ENCODE measurements at places on chromosomes 11 and 22.

- no peak for DNase-seq
Measured at GRCh38 chr11:76455931-76456330, 11.1 kb downstream of the EMSY start.

GRCh38 chr22:28909375-28909774, 26.0 kb downstream of the ZNRF3 start:
- DNase-seq: no peak

DNA sequence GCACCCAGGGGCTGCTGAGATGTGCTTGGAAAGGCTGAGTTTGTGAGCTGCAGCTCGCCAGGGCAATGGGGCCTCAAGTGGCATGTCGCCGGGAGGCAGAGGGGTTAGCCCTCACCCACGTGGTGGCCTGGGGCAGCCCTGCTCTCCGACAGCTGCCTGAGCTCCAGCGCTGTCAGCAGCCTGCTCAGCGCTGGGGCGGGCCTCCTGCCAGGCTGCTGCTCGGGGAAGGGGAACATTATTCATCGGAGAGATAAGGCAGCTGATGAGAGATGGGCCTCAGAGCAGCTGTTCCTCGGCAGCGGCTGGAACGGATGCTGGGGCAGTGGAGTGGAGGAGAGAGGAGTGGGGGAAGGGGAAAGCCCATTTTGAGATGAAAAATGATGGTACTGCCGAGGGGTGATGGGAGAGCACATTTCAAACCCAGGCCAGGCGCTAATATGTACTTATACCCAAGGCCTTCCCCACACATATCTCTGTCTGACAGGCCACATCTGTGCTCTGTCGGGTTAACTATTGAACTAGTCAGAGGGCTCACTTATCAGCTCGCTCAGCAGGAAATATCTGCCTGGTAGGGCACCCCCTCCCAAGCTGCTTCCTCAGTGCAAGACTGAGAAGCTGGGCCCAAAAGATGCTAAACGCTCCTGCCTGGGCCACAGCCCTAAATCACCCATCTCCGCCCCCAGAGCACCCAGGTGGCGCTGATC, 79.5 kb downstream of the TIMP3 start:
- no peak for DNase-seq

GRCh38 chr11:128053981-128054931, 533.1 kb downstream of the ETS1 start:
- no peak for DNase-seq

DNA sequence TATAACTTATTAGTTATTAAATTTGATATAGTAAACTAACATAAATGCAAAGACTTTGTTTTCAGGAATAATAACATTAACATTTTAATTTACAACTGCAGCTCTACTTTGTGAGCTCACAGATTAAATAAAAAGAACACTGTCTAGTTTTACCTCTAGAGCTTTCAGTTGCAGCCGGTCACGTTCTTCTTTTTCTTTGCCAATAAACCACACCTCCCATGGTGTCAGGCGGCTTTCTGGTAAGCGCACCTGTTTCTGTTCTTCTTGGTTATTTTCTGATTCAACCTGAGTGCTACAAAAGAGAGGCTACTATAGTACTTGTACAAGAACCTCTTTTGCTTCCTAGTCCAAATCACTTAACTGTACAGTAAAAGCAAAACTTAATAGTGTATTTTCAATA, 5.8 kb downstream of the CCDC34 start:
- DNase-seq: peak; percentile 76

DNA sequence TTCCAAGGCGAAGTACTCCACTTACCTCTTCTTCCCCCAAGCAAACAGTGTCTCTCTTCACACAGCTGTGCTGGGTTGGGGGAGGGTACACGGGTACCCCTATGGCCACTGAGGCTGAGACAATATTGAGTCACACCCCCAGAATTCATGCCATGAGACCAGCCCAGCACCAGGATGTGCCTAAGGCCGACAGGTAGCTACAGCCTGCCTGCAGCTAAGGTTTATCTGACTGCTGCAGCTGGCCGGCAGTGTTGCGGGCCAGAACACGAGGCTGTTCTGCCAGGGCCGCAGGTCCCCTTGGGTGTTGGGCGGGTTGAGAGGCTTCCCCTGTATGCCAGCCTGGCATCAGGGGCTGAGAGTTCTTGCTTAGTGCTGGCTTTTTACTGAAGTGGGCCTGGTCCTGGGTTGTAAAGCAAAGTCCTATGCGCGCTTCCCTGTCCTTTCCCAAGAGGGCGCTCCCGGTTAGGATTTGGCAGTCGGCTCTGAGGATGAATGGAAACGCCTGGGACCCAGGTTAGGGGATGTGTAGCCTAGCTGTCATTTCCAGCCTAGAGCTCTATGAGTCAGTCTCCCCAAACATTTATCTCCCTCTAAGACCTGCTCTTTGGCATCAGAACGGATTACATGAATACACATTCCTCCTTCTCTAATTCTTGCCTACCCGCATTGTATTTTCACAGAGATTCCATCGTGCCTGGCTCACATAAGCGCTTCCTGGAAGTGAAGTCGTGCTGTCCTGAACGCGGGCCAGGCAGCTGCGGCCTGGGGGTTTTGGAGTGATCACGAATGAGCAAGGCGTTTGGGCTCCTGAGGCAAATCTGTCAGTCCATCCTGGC, 7.1 kb downstream of the USP18 start:
- peak; percentile 44 for DNase-seq

DNA sequence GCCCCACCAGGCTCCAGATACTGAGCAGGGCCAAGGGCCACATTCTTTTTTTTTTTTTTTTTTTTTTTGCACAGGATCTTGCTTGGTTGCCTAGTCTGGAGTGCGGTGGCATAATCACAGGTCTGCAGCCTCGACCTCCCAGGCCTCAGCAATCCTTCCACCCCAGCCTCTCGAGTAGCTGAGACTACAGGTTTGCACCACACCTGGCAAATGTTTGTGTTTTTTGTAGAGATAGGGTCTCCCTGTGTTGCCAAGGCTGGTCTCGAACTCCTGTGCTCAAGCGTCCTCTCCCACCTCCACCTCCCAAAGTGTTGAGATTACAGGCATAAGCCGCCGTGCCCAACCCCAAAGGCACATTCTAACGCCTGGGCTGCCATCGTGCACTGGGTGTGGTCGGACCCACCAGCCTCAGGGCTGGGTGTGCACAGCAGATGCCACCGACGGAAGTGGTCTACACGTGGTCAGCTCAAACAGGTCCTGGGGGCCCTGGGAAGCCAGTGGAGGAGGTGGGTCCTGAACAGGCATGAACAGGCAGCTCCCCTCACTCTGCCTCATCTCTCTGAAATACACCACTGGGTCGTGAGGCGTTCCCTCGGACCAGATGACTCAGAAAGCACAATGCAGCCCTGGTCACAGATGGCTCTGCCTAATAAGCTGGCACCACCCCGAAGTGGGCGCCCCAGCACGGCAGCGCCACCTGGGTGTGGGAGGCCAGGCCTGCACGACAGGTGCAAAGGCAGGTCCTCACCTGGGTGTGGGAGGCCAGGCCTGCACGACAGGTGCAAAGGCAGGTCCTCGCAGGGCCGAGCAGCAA, 5.1 kb upstream of the B4GALNT4 start:
- peak; percentile 74 for DNase-seq

GRCh38 chr11:7442588-7443215, 42.6 kb upstream of the OLFML1 start:
- DNase-seq: peak; percentile 68

- DNase-seq: no peak
Measured at GRCh38 chr11:27863637-27864036, 163.4 kb upstream of the BDNF start.

GRCh38 chr11:117002639-117003299, 95.5 kb downstream of the SIK3 start:
- DNase-seq: no peak
